ENCODE measurements at places on chromosomes 5 and 9.

GRCh38 chr9:6473151-6473550 is 60.2 kb downstream of the UHRF2 start:
- no peak for DNase-seq

GRCh38 chr9:13491138-13491492 is 211.6 kb upstream of the MPDZ start:
- DNase-seq, result no peak

- no peak for DNase-seq
These were observed 145.3 kb downstream of the PAPPA start for GRCh38 chr9:116298878-116299391.

GRCh38 chr9:38250279-38251035 is 142.0 kb upstream of the ALDH1B1 start:
- no peak for DNase-seq
